AG04450 (cell line): ENCODE measurements at places on chromosomes 3 and 15.

DNA sequence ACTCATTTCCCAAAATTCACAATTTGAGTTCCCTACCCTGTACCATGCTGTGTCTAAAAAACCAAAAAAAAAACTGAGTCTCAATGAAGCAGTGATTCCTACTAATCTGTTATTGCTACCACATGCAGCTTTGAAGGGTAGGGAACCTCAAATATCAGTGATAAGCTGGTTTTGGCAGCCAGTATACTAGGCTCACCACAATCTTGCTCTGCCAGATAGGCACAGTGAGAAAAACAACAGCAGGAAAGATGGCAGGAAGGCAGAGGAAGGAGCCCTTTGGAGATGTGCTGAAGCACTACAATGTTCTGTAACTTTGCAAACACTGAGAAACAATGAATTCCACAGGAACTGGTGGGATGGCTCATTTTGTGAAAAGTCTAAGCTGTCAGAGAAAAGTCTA is 96.9 kb upstream of the UBP1 start:
- DNase-seq = no peak

DNA sequence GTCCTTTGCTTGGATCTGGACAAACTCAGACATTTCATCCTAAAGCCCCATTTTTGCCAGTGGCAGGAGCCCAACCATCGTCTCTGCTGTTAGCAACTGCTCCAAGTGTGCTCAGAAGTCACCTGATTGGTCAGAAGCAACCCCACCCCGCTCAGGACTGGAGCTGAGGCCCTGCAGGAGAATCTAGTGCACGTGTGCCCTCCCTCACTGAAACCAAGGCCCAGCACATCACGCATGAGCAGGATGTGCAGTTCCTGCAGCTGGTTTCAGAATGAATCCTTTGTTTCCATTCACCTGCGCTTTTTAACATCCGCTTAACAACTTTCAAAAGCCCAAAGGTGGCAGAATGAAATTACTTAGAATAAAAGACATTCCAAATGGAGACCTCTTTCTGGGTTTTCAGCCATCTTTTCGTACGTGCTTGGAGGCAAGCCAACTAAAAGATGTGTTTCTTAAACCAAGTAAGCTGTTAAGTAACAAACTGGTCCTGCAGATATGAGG is 81.2 kb downstream of the SRGAP3 start:
- no peak for DNase-seq

DNA sequence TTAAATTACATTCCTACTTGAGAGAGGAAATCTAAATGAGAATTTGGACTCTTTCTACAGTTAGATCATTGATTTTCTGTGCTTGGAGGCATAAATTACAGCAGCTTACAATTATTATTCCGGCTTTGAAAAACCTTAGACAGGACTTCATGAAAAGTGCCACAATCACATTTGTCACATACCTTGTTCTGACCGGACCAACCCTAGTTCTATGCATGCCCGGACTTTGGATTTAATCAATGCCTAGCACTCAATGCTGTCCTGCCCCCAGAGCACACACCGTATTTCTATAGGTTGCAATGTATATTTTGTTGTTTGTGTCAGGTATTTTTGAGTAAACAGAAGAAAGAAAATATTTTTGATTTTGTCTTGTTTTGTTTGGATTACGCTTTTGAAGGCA is 424.7 kb upstream of the PDZRN3 start:
- DNase-seq = no peak

- no peak for DNase-seq
Measured at GRCh38 chr3:10502185-10502880, 3.1 kb downstream of the ATP2B2 start.

DNA sequence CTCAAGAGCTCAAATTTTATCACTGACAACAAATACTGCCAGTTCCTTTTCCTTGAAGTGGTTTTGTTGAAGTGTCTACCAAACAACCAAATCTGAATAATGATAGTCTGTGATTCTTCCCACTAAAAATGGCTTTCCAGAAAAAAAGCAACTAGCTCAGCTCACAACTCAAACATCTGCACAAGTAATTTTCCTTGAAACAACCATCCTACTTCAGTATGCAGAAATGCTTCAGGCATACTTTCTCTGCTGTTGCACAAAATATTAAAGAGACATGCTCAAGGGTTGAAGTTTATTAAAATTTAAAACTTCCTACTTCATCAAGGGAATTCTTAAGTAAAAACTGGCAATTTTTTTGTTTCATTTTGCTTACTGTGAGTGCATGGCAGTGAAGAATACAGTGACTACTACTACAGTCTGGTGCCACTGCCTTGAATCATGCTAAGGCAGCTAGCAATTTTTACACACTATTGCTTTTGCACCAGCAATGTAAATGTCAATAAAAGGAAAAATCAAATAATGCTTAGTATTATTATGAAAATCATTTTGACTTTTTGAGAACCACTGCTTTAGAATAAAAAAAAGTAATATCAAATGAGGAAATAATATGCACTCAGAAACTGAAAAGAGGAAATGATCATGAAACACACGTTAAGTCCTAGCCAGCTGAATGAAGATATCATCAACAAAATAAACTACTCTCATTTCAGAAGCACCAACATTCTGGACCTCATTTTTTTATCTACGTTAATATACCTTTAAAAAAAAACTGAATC is 33.6 kb downstream of the VPS13C start:
- no peak for DNase-seq

GRCh38 chr3:100912976-100913545 is 80.2 kb downstream of the ABI3BP start:
- no peak for DNase-seq

GRCh38 chr15:90561344-90562244 is 31.9 kb downstream of the CRTC3 start:
- peak; percentile 49 for DNase-seq

- DNase-seq = peak; percentile 79
Measured at GRCh38 chr3:149702691-149703441, 45.0 kb upstream of the WWTR1 start.

- no peak for DNase-seq
Measured at GRCh38 chr3:17133632-17134545, 249.1 kb downstream of the PLCL2 start.

GRCh38 chr3:7874116-7874515 is 627.5 kb upstream of the LMCD1 start:
- no peak for DNase-seq

GRCh38 chr3:160661660-160662059 is 15.3 kb upstream of the ARL14 start:
- no peak for DNase-seq

DNA sequence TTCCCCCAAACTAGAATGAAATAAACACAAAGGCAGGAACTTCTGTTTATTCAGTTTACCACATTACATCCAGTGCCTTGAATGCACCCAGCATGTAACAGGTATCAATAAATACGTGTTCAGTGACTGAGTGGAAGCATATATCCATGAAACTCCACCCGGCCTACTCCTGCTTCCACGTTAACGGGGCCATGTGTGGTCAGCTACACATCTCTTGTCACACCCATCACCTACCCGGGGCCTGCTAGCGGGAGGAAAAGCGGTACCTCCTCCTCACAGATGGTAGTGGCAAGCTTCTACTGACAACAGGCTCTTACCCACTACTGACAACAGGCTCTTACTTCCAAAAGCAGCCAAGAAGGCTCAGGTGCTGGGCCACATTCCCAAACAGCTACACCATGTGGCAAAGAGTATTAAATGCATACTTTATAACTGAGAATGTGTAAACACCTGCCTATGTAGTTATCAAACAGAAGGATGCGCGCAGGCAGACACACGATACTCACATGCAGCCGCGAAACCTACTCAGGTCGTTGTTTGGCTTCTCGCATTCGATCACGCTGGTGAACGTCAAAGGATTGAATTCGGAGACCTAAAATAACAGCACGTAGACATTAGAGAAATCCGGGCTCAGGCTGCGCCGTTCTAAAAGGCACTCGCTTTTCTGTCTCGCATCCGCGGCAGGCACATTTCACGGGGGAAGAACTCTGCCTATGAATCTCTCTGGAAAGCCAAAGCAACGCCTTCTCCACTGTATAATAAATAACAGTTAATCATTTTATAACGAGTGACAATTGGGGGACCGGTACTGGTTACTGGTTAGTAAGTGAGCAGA is 127.4 kb downstream of the ATP10A start:
- DNase-seq = no peak
